ENCODE measurements at places on chromosomes 5 and 9.
A peak's percentile ranks its signal among the peaks of the same experiment; 100 is the strongest.

DNA sequence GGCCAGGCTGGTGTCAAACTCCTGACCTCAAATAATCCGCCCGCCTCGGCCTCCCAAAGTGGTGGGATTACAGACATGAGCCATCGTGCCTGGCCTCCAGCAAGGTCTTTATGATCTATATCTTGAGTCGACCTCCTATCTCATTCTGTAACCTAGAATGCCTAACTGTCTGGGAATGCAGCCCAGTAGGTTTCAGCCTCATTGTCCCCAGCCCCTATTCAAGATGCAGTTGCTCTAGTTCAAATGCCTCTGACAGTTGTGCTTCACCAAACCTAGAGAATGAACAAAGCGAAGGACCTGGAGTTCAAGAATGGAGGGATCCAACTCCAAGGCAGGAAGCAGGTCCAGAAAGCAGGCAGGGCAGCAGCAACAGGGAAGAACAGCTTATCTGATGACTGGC, 30.8 kb downstream of the GLRX start:
- DNase-seq = no peak

- no peak for DNase-seq
Measured at GRCh38 chr5:38452201-38452600, 104.2 kb downstream of the LIFR start.

- DNase-seq = no peak
Measured at GRCh38 chr5:127849408-127849807, 146.2 kb downstream of the CCDC192 start.

GRCh38 chr9:101739311-101739710, 864 bp upstream of the GRIN3A start:
- DNase-seq = no peak

GRCh38 chr5:162752612-162753011, 684.8 kb upstream of the CCNG1 start:
- no peak for DNase-seq

DNA sequence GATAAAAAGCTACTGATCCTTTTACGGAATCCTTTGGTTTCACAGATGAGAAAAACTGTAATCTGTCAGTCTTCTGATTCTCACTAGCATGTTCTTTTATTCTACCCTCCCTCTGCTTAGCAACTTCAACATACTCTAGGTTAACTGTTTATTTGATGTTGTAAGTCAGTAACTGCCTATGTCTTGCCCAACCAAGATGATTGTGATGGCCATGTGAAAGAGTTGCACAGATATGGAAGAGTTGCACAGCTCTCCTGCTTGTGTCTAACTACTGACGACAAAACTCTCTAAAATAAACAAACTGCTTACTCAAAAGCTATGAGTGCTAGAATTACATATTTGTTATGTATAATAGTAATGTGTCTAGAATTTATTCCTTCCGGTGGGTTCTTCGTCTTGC, 227.3 kb upstream of the DAB2 start:
- no peak for DNase-seq

DNA sequence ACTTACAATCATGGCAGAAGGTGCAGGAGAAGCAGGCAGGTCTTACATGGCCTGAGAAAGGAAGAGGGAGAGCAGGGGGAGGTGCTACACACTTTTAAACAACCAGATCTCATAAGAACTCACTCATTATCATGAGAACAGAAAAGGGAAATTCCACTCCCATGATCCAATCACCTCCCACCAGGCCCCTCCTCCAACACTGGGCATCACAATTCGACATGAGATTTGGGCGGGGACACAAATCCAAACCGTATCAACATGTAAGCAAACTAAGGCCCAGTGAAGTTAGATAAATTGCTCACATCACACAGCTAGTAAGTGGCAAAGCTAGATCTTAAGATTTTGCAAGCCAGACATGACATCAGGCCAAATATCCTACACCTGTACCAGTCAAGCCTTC, 48.3 kb upstream of the RIC1 start:
- DNase-seq = no peak

- no peak for DNase-seq
Measured at GRCh38 chr9:99511723-99512122, 289.6 kb downstream of the SEC61B start.

DNA sequence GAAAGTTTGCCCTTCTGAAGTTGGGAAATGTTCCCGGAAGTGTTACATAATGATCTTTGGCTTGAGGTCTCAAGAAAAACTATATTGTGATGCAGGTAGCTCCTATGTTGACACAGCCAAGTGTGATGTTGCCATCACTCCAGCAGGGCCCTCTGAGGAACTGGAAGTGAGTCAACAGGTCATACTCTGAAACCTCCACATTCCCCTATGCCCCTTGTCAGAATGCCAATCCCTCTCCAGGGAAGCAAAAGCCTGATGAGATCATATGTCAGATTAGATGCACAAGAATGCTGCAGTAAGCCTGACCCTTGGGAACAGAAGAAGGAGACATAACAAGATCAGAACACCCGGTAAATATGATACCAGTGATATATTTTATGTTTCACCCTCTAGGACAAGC, 66.8 kb upstream of the ITGA2 start:
- peak; percentile 15 for DNase-seq

- DNase-seq = peak; percentile 30
Measured at GRCh38 chr9:70533492-70533891, 119.0 kb upstream of the KLF9 start.

DNA sequence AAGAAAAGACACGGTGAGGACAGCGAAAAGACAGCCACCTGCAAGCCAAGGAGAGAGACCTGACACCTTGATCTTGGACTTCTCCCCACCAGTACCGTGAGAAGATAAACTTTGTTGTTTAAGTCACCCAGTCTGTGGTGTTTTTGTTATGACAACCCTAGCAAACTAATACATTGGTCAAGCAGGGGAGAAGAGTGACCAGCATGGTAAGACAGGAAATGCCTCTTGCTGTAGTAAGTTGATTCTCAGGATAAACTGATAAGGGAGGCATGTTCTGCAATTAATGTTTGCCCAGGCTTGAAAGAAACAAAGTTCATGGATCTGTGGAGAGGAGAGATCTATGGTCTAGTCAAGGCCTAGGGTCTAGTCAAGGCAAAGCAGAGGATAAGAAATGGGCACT, 801.2 kb downstream of the MAT2B start:
- DNase-seq = no peak

DNA sequence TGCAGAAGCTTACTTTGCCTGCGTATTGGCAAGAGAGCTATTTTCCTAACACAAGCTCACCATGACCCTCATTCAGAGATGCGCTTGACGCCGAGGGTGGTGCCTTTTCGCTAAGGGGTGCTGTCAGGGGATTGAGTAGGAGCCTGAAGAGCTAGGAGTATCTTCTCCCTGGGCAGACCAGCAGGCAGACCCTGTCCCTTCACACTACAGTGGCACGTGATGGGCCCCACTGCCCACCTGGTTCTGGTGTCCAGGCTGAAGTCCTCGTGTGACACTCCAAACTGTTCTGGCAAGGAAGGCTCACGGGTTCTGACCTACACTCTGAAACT, 198.3 kb downstream of the AUH start:
- no peak for DNase-seq

DNA sequence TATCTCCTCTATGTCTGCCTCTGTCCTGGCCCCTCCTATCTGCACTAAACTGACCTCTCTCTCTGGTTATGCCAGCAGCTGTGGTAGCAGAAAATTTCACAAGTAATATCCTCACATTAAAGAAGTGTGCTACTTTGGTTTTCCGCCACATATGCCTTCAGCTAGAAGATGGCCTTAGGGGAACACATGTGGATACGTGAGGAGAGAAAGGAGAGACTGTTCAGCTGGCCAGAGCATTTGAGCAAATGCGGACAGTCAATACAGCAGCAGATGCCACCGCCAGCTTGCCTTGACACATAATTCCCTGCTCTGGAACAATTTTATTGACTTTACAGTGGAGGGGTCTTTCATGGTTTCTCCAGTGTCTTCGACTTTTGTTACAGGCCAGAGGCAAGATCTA, 434.6 kb downstream of the TAF11L14 start:
- DNase-seq = no peak

DNA sequence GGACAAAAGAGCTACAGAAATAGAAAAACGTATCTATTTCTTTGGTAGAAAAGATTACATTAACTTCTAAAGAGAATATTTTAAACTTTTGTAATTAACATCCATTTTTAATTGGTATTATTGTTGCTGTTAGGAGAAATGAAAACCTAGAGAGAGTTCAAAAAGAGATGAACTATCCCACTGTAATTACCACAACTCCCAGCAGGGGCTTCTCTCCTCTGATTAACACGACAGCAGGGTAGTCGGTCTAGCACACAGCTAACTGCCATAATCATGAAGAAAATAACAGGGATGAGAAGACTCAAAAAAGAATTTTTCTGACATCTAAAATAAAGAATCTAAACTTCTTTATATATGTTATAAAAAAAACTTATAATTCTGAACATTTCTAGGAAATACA, 86.2 kb upstream of the CDH9 start:
- peak; percentile 39 for DNase-seq

DNA sequence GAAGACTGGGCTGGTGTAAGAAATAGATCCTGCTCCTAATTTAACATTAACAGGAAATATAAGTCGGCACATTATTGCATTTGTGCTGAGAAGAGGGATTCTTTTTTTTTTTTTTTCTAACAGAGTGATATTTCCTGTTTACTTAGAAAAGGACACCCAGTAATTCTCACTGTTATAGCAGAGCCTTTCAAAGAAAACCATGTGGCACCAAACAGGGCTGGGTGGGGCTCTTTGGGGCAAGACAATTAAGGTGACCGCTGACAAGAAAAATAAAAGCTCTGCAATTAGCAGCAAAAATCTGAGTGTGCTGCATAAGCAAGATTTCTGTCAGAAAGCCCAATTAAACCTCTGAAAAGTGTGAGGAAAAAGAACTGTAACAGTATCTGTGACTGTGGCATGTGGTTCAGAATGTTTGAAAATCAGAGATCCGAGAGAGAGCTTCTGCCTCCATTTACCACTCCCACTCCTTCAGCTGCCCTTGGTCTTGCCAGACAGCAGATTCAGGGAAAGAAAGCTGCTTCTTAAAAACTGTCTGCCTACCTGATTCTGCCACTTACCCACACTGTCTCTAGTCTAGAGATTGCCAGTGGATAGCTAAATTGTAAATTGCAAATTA, 77.1 kb upstream of the IQGAP2 start:
- no peak for DNase-seq

All from HEK293T (cell line).